Lung microvascular endothelial cell (primary cell): ENCODE measurements at places on chromosomes 3 and 15.

DNA sequence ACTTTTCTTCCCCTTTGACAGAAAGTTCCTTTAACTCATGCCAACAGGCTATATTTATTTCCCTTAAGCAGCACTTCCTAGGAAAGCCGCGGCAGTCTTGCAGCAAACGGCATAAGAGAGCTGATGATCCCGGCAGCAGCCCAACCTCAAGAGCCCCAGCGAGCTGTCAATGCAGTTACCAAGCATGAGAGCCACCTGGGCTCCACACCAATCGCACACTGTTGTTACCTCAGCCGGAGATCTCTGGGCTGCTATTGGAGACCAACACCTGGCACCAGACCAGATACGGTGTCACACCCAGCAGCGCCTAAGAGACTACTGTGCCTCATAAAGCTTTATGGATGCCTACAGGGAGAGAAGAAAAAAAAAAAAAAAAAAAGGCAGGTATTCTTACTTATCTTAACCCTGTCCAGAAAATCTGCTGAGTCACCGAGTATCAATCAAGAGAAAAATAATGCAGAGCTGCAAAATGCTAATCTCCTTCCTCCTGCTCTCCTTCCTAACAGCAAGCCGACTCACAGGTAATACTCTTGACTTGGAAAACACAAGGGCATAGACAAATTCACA lies 11.7 kb downstream of the ABCC5 start:
- DNase-seq = peak; percentile 73

- no peak for DNase-seq
These were observed 41.0 kb downstream of the BCL2L10 start for GRCh38 chr15:52071570-52071969.

DNA sequence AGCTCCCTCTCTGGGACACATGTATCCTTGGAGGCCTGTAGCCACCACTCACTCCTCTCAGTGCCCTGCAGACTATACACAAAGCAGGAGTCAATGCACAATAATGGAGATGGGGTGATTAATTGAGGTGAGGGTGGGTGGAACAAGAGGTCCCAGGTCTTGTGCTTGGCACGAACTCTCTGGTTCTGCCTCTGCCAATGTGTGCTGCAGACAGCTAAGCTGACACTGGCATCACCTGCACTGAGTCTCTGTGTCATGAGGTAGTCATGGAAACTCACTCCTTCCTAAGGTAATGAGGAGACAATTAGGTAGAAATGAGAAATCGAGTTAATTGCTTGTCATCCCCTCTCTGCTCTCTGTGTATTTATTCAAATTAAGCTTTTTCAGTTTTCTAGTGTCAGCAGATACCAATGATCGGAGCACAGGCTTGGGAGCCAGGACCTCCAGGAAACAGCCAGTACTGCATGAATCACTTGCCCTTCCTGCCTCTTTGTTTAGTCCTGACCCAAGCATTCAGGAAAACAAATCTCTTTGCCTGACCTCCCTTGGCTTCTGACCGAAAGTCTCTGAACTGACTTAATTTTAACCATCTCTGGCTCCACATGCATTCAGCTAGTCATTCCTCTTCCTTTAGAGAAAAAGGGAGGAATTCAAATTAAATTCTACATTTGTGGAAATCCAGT lies 56.7 kb downstream of the DRD3 start:
- peak; percentile 96 for DNase-seq

- DNase-seq = no peak
These were observed 256.4 kb upstream of the MCTP2 start for GRCh38 chr15:93974804-93975481.

GRCh38 chr3:173774294-173774693 lies 376.8 kb downstream of the NLGN1 start:
- DNase-seq = no peak

- peak; percentile 67 for DNase-seq
These were observed 22.2 kb downstream of the ALDH1A2 start for GRCh38 chr15:58043192-58043903.

- DNase-seq = no peak
These were observed 50.5 kb upstream of the ARHGEF3 start for GRCh38 chr3:56851966-56852884.

- DNase-seq = peak; percentile 46
These were observed 28.3 kb downstream of the IDH3A start for GRCh38 chr15:78177447-78177873.

DNA sequence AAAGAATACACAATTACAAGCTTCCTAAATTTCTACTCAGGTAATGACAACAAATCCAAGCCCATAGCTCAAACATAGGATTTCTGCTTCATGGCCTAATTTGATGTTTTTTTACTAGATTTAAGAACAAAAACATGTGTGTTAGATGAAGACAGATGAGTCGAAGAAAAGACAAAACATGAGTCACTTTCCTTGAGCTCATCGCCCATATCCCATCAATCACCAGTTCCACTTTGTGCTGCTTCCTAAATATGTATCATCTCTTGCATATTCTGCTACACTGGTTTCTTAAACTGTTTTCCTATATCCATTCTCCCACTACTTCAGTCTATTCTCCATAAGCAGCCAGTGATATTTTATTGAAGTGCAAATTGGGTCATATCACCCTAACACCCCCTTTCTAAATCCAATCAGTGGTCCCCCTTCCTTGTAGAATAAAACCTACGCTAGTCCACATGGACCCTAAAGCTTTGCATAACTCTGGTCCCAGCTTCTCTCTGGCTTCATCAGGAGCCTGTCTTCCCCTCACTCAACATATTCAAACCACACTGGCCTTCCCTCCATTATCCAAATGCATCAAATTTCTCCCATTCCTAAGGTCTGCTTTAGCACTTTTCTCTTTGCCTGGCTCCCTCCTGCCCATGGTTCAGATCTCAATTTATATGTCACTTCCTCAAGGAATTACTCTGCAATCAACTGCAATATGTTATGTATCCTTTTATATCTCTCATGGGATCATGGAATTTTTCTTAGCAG lies 1033.9 kb downstream of the FHIT start:
- no peak for DNase-seq

- DNase-seq = no peak
These were observed 204.5 kb upstream of the CMC1 start for GRCh38 chr3:28036599-28037575.

DNA sequence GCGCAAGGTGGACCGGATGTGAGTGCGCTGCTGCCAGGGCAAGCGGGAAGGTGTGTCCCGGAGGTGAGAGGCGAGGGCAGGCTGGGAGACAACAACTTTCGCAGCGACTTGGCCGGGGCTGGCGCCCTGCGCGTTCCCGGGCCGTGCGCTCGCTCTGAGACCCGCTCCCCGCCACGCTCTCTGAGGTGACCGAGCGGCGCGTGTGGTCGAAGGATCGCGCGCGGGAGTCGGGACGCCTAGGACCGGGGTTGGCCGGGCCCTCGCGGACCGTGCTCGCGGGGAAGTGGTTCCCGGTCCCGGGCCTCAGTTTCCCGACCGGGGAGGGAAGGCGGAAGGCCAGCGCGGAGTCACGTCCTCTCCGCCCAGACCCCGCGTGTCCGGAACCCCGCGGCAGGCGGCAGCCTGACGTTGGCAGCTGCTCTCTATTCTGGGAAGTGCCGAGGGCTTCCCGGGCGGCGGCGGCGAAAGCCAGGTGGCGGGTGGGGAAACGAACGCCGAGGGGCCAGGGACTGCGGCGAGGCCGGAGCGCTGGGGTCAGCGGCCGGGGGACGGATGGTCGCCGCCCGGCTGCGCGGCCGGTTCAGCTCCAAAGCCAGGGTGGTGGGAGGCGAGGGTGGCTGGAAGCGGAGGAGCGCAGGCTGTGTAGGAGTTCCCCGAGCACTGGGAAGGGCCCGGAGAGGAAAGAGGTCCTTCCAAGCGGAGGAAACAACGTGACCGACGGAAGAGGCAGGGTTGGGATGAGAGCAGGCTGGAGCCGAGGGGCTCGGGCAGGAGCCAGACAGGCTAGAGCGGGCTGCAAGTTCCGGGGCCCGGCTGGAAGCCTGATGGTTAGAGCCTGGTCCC lies 1.0 kb upstream of the IGF2BP2 start:
- DNase-seq = peak; percentile 63
